T1000 (cell line): ENCODE measurements at places on chromosomes 2 and 18.

- DNase-seq, result no peak
Measured at GRCh38 chr2:218194880-218195279, 22.1 kb upstream of the ARPC2 start.

- DNase-seq, result no peak
Measured at GRCh38 chr2:218230882-218231281, 13.9 kb downstream of the ARPC2 start.

- no peak for DNase-seq
Measured at GRCh38 chr2:201233812-201234662, 26.3 kb upstream of the CASP8 start.

- no peak for DNase-seq
Measured at GRCh38 chr18:69968039-69968438, 20.4 kb upstream of the CD226 start.

DNA sequence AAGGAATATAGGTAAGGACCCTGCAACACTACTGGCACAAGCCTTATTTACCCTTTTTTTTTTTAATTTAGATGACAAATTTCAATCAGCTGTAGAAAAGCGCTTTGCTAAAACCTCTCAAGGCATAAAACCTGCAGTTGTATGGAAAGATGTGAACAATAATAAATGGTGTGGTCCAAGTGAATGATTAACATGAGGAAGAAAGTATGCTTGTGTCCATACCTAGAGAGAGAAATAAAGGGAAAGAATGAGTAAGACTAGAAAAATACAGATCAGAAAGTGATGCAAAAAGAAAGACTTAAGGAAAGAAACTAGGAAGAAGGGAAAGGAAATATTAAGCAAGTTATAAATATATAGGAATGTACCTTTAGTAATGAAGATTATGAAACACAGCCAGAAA lies 119.2 kb upstream of the SCN7A start:
- DNase-seq, result no peak

- no peak for DNase-seq
Measured at GRCh38 chr2:239594772-239595608, 194.2 kb upstream of the HDAC4 start.

GRCh38 chr2:109300582-109300981 lies 171.6 kb downstream of the SH3RF3 start:
- no peak for DNase-seq

GRCh38 chr18:45249246-45249661 lies 366.0 kb upstream of the SLC14A2 start:
- no peak for DNase-seq

DNA sequence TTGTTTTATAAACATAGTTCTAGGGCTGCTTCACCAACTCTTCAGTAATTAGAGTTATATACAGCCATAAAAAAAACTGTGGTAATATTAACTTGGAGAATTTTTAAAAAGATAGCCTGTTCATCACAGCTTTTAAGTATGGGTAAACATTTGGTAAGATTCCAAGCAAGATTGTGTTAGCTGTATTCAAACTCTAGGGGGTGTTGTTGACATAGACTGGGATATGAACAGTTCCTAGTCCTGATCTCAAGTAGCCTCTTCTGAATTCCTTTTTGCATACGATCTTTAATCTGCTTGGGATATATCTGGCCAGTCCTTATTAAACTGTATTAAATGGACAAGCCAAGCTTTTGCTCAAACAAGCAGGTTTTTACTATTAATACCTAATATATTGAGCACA lies 13.4 kb downstream of the NOP58 start:
- no peak for DNase-seq

- no peak for DNase-seq
Measured at GRCh38 chr2:143347271-143347695, 218.1 kb downstream of the ARHGAP15 start.

DNA sequence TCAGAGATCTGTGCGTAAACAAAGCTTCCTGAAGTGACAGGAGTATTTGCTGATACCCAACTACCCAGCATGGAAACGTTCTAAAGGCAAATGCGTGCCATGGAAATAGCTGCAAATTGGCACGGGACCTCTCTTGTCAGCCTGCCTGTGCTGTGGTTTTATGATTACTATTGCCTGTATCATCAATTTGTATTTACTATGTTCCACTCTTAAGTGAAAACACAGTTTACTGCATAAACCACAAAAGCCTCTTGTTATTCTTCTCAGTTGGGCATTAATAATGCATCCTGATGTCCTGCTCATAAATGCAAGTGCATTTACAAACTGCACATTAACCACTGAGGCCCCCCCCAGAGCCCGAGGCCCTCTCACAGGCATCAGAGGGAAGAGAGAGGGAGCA lies 196.6 kb upstream of the SLC35G4 start:
- DNase-seq, result no peak

DNA sequence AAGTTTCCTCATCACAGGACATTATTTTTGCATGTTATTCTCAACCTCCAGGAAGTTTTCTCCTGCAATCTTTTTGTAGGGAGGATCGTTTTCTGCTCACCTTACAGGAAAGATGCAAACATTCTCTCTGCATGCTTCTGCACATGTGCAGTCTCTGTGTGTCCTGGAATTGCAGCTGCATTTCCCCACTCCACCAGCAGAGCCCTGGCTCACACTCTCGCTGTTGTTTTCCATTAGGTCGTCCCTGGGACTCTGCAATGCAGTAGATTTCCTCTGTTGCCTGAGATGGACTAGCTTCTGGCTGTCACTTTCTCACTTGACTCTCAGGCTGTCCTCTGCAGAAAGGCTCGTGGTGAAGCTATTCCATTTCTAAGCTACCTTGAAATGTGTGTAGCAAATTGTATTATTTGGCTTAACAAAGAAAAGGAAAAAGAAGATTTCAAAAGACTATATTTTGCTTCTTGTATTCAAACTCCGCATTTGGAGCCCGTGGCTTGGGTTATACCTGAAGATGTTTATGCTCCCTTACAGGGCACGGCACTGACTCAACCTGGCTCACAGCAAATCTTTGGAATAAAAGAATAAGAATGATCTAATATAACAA lies 346.7 kb downstream of the RAD51AP2 start:
- DNase-seq, result no peak

GRCh38 chr2:190272457-190272842 lies 47.2 kb downstream of the HIBCH start:
- DNase-seq, result no peak

DNA sequence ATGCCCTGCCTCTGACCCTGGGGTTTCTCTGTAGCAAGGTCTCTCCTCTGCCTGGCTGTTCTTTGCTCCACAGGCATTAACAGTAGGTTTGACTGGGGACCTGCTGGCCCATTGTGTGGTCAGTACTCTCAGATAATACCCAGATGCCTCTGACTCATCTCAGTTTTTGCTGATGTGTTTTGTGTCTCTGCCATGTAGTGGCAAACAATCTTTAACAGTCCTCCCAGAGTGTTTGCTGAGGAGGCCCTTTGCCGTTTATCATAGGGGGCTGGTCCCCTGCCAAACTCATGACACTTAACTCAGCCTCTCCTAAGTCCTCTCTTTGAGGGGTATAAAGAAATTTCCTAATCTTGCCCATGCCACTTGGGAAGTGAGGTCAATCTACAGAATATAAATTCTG lies 793.7 kb upstream of the FANCL start:
- no peak for DNase-seq

DNA sequence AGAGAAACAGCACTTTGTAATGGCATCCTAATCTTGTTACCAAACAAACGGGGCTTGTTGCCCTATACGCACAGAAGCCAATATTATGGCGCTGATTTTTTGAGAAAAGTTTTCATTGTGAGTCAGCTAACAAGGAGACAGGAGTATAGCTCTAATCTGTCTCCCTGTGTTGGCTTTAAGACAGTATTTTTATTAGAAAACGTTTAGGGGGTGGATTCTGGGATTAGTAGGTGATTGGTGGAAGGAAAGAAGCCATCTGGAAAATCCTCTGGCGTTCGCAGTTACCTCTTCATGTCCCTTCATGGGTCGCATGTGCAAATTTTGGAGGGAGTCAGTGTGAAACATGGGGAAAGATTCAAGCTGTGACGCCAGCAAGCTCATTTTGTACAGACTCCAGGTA lies 698 bp upstream of the TMEM237 start:
- no peak for DNase-seq

GRCh38 chr2:68749345-68749744 lies 14.7 kb downstream of the ARHGAP25 start:
- no peak for DNase-seq
